Stimulated activated CD4-positive, alpha-beta T cell treated with anti-CD3 and anti-CD28 coated beads, Interleukin-4, amount 100 ng/mL, for 48 hours (primary cell): ENCODE measurements at places on chromosomes 12 and 14.

- no peak for DNase-seq
Measured at GRCh38 chr12:56596815-56597214, 33.3 kb downstream of the BAZ2A start.

DNA sequence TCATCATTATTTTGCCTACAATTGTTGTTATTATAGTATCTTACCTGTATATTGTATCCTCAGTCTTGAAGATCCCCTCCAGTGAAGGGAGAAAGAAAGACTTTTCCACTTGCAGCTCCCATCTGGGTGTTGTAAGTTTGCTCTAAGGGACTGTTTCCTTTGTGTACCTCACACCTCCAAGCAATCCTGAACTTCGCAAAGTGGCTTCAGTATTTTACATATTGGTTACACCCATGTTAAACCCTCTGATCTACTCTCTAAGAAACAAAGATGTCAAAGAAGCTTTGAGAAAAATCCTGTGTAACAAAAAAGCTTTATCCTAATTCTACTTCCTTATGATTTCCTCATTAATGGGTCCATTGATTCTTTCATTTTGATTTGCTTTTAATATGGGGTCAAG, 10.1 kb upstream of the OR9K2 start:
- DNase-seq: no peak

- no peak for DNase-seq
Measured at GRCh38 chr12:44127966-44128710, 292.3 kb downstream of the TMEM117 start.

DNA sequence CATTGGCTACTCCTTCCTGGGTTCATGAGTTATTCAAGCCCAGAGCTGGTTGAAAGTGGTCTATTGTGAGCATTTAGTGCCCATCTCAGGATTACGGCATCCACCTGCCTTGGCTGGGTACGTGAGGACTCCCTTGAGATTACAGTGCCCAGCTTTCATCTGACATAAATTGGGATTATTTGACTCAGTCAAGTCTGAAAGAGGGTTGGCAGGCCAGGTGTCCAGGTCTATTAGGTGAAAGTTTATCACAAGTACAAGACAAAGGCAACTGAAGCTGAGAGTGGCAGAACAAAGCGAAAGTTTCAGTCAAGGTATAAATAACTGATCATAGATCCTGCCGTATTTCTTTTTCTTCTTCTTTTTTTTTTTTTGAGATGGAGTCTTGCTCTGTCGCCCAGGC, 84.6 kb upstream of the ATF7IP start:
- DNase-seq: no peak

GRCh38 chr12:96902076-96902475, 5.0 kb upstream of the NEDD1 start:
- no peak for DNase-seq

GRCh38 chr14:59310633-59311032, 122.2 kb downstream of the DAAM1 start:
- no peak for DNase-seq

DNA sequence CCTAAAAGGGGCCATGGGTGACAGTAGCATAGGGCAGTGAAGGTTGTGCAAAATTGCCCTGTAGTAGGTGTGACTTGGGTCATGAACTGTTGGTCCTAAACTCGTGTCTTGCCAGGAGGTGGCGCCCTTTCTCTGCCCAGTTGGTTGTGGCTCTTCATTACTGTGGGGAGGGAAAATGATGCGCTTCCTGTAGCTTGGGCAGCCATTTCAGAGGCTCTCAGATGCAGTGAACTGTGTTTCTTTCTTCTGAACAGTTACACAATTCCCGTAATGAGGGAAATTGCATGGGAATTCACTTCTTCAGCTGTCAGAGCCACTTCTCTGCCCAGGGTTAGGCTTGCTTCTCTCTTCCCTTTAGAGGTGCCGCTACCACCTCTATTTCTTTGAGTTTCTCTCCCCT, 148.1 kb upstream of the NRXN3 start:
- DNase-seq: peak; percentile 46

DNA sequence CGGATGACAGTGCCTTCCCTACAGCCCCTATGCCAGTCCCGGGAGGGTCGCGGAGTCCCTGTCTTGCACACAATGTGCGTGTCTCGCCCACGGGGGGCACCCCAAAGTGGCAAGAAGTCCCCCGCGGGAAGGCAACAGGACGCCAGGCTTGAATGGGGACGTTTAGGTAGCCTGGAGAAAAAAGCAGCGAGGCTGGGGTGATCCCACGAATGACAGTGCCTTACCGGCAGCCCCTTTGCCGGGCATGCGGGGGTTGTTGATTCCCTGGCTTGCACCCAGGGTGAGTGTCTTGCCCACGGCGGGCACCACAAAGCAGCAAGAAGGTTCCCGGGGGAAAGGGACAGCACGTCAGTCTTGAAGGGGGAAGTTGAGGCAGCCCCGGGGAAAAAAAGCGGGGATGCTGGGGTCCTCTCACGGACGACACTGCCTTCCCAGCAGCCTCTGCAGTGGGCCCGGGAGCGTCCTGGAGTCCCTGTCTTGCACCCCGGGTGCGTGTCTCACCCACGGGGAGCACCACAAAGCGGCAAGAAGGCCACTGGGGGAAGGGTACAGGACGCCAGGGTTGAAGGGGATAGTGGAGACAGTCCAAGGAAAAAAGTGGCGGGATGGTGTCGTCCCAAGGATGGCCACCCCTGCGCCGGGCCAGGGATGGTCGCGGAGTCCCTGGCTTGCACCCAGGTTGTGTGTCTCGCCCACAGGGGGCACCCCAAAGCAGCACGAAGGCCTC, 156.8 kb upstream of the ALG10B start:
- no peak for DNase-seq

DNA sequence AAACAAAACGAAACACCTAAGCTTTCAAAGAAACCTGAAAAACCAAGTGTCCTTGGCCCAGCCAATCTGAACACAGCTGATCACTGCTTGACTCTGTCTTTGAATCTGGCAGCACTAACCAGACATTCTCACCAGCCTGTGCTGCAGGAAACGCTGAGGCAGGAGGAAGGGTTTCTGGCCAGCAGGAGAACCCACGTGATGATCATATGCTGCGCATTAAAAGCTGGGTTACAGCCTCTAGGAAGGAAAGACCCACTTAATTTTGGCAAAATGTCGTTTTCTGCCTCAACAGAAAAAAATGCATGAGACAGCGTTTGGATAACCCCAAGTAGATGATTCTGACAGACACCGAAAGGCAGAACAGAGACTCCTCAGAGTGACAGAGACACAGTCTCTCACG, 9.8 kb downstream of the APPL2 start:
- DNase-seq: no peak

DNA sequence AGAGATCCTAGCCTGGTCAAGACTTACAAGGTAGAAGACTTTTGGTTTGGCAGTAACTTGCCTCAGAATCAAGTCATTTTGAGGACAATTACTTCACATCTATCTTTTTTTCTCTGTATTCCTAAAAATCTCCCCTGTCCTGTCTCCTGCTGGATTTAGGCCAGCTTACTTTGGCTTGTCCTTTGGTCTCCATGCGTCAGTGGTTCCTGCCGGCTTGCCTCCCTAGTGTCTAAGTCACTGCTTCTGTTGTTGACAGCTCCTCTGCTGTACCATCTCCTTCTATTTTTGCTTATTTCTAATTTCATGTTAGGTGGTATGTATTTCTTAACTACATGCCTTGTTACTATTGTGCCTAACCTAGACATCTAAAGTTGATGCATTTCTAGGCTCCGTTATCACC, 39.7 kb upstream of the FBLN5 start:
- DNase-seq: no peak

DNA sequence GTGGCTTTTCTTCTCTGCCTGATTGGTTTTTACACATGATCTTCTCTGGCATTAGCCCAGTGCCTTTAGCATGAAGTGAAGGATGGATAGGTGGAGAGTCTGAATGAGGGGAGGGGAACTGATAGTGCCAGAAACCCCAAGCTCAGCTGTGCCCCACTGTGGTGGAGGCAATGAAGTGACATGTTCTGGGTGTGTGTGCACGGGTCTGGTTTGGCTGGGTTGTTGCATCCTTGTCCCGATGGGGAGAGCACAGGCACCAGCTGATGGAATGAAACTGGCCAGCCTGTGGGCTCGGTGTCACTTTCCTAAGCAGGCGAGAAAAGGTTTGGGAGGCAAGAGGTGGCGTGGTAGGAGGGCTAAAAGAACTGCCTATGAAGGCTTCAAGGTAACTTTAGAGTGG, 65.3 kb downstream of the CACNA1C start:
- no peak for DNase-seq

- DNase-seq: no peak
Measured at GRCh38 chr12:104605685-104606084, 148.9 kb downstream of the CHST11 start.

DNA sequence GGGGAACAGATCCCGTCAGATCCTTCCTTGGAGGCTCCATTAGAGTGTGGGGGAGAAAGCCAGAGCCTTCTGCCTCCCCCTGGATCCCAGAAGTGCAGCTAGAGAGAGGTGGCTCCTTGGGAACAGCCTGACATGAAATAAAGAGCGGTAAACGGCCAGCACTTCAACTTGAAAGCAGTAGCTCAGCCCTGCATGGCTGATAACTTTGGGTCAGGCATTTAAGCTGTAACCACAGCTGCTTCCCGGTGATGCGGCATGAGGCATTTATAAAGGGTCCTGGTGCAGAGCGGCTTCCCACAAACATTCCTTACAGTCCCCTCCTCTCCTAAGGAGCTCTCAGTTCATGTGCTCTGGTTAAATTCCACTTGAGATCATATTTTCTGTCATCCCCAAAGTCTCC, 960.3 kb downstream of the VRK1 start:
- no peak for DNase-seq

DNA sequence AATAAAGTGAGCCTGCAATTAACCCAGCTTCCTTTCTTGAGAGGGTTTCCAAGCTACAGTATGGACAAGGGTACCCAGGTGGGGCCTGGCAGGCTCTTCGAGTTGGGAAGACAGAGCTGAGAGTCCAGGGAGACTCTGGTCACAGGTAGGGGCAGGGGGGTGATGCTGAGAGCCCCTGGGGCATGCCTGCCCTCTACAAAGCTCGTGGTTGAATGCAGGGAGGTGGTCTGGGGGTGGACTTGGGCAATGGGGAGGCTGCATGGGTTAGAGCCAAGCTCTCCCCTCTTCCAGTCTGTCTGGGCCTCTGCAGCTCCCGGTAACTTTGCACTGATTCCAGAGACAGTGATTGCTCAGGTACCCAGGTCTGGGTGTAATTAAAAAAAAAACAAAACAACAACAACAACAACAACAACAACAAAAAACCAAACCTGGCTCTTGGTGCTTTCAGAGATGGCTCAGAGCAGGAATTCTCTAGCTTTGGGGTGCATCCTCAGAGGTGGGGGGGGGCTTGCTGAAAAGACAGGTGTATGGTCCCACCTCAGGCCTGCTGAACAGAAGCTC, 30.8 kb upstream of the PPP2R5C start:
- DNase-seq: no peak

- peak; percentile 2 for DNase-seq
Measured at GRCh38 chr12:5511644-5512600, 80.0 kb downstream of the NTF3 start.

DNA sequence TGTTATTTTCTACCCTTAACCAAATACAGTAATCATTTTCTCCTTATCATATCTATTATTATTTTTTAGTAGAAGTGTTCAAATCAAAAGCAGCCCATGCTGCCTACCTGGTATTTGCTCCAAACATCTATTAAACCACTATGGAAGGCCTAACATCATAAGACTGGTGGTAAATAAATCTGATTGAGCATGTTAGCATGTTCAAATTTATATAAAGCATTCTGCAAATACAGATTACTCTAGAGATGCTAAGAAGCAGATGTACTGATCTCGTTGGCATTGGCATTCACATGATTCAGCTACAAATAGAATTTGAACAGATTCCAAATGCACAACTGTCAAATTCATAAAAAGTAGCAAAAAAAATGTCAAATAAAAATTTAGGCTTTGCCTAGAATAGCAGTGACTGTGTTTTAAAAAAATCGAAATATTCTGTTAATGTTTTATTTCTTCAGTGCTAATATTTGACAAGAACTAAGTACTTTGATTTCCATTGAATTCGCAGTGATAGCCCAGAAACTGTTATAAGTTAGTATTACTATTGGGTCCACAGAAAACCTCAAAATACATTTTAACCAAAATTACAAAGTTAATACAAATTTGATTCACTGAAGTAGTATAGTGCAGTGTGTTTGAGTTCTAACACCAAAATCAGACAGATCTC, 9.4 kb upstream of the OSBPL8 start:
- no peak for DNase-seq

- no peak for DNase-seq
Measured at GRCh38 chr12:64039281-64039871, 182.7 kb downstream of the KICS2 start.

DNA sequence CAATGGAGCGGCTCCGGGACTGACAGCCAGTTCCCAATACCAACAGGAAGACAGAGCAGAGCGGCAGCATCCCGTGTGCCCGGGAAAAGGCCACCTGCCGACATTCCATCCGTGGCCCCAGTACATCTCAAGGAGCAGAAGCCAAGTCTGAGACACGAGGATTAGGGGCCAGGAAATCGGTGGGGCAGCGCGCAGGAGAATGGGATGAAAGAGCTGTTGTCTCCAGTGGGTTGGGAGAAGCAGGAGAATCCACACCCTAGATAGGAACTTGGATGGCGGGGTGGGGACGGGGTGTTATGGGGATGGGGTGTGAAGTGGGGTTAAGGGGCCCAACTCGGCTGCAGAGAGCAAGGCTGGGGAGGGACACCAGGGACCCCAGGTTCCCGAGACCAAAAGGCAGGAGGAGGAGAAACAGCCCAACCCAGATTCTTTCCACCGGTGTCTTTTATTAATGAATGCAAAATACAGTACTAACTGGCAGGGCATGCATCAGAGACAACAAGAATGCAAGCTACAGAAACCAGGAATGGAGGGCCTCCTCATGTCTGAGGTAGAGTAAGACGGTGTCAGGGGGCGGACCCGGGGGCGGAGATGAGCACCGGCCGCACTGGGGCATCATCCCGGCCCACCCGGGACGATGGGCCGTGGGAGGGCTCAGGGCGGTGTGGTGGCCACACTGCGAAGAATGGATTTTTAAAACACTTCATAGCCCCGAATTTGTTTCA, 50.3 kb downstream of the BEGAIN start:
- no peak for DNase-seq

GRCh38 chr14:36522972-36523715, 3.1 kb upstream of the NKX2-1 start:
- DNase-seq: no peak

DNA sequence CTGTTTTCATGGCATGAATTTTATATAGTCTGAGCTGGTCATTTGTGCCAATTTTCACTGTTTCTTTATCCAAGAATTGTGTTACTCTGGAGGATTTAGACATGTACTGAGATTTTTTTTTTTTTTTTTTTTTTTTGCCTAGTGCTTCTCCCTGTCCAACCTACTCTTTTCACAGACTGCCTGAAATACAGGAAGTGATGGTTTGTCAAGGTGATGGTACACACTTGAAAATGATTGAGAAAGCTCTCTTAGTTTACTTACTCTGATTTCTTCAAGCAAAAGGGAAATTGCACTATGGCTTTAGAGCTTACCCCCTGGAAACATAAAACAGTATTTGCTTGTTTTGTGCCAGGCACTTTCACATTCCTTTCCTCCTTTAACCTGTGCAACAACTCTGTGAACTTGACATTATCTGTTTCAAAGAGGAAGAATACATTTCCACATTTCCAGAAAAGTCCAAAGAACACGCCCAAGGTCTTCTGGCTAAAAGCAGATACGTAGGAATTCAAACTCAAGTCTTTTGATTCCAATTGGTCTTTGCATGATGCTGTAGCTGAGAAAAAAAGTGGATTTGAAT, 181.1 kb downstream of the SLC15A5 start:
- DNase-seq: no peak

- no peak for DNase-seq
Measured at GRCh38 chr14:53875324-53875897, 81.2 kb downstream of the BMP4 start.
